ENCODE measurements at places on chromosomes 4 and X. TPM values are rescaled to one million over a fixed set of nuclear protein-coding genes. Genes with fewer than 3 reads are reported as not detected.

The RBM41 gene
- total RNA-seq = 12.6 TPM

The KLB gene
- 9.5 TPM for total RNA-seq

The TRIML1 gene
- total RNA-seq = not detected

The ASB9 gene
- total RNA-seq = 4.0 TPM

All from omental fat pad (tissue), 4 donors.